ENCODE measurements at places on chromosomes 4 and X.

DNA sequence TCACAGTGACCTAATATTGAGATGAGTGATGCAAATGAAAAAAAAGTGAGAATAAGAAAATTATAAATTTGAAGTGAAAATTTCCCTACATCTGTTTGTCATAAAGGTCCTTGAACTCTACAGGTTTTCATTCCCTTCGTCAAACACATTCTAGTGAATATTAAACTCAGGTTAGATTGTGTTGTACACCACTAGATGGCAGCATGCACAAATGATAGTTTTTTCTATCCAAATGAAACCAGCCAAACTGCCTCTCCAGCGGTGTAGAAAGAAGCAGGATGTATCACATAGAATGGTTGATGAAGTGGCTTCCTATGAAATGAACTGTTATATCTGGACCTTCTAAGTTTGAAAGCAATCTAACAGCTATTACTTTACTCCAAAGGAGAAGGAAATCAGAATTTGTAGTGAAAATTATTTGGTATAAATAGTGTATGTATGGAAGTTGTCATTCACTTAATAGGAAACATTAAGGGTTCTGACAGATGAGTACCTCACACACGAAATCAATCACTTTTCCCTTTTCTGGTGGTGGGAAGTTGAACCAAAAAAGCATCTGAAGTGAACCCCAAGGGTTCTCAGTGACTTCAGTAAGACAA lies 382.7 kb downstream of the UNC5C start:
- DNase-seq: no peak

DNA sequence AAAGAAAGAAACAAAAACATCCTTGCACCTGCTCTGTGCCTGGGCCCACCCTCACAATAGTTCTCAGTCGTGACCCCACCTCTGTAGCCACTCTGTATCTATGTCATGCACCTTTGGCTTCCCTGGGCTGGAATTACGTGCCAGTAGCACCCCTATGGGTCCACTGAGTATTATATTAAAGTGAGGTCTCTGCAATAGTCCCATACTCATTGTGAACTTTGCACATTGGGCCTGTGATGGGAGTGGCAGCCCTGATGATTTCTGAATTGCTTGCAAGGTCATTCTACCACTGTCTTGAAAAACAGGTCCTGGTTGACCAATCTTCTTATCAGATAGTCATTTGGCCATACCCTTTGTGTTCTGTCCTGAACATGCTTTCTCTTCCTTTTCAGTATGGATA lies 1012.1 kb downstream of the RAB28 start:
- no peak for DNase-seq

GRCh38 chrX:135984256-135984655 lies 979 bp upstream of the SLC9A6 start:
- no peak for DNase-seq

DNA sequence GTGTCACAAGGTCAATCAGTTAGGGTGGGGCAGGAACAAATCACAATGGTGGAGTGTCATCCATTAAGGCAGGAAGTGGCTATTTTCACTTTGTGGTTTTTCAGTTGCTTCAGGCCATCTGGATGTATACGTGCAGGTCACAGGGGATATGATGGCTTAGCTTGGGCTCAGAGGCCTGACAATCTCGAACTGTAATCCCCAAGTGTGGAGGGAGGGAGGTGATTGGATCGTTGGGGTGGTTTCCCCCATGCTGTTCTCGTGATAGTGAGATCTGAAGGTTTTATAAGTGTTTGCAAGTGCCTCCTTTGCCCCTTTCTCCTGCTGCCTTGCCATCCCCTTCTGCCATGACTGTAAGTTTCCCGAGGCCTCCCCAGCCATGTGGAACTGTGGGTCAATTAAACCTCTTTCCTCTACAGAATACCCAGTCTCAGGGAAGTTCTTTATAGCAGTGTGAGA lies 36.7 kb upstream of the STS start:
- DNase-seq: no peak

- no peak for DNase-seq
Measured at GRCh38 chrX:148459343-148459742, 41.1 kb upstream of the AFF2 start.

GRCh38 chr4:171561419-171561818 lies 251.8 kb upstream of the GALNTL6 start:
- DNase-seq: no peak

DNA sequence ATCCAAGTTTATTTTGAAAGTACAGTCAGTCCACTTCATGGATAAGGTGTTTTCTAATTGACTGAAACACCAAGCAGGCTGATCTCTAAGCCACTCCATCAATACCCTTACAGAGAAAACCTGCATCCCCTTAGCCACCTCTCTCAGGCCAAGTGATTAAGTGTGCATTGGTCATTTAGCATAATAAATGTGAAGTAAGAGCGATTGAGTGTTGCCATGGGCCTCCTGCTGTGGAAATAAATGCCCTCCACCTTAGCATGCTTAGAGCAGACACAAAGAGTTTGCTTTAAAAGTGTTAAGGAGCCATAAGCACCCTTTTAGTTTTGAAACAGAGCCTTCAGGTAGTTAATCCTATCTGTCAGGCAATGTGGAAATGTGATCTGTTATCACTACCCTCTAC lies 386.5 kb downstream of the GPAT3 start:
- DNase-seq: no peak

DNA sequence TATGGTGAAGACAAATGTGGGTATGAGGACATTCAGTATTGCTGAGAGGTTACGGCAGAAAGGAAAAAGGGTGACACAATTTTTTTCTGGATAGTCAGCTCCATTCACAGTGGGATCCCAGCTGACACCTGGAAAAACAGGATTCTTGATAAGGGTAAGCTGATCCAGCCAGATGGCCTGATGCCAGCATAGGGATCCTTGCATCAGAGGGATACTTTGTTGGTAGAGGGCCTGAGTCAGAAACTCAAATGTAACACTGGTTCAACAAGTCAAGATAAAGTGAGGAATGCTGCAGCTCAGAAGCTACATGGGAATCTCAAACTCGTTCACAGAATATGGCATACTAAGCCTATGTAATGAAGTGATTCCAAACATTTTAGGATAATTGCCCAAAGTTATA lies 726.7 kb downstream of the C4orf33 start:
- DNase-seq: no peak

GRCh38 chrX:66200855-66201795 lies 37.1 kb downstream of the HEPH start:
- no peak for DNase-seq

DNA sequence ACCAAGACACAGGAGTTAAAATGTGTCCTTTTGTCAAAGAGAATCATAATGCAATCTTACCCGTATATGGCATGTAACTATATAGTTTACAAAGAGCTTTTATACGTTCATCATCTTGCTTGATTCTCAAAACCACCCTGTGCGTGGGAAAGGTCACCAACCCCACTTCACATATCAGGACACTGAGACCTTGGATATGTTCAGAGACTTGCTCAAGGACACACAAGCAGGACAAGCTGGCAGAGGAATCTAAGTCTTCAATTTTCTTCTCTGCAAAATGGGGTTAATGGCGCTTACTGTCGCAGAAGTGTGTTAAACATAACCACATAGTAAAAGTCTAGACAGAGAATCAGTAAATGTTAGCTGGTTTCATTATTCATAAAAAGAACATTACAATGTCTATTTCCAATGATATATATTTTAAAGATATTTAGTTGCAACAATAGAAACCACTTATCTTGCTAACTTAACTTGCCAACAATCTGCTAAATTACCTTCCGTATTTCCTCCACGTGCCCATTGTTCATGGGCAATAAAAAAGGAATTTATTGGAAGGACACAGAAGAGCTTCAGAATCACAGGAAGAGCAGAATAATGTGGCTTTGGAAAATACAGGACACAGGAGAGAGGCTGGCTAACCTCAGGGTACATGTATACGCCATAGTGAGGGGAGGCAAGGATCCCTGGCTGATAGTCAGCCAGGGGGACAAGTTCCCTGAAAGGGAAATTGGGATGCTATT lies 64.6 kb upstream of the TAPT1 start:
- DNase-seq: no peak

DNA sequence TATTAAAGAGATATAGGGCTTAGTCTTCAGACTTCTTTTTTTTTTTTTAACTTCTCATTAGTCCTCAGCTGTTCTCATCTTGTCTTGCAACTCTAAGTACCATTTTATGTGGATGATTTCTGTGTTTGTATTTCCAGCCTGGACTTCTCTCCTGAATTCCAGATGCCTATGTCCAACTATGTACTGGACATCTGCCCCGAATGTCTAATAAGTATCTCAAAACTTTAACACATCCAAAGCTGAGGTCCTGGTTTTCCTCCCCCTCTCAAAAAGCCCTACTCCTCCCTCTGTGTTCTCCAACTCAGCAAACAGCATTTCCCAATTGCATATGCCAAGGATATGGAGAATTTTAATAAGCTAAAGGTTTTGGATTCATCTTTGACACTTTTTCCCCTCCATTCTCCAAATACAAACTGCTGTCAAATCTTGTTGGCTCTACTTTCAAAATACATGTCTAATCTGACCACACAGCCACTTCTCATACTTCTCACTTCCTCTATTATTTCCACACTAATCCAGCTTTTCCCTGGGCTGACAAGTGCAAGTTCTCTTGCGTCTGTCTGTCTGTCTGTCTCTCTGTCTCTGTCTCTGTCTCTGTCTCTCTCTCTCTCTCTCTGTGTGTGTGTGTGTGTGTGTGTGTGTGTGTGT lies 79.8 kb downstream of the CLCN5 start:
- no peak for DNase-seq

DNA sequence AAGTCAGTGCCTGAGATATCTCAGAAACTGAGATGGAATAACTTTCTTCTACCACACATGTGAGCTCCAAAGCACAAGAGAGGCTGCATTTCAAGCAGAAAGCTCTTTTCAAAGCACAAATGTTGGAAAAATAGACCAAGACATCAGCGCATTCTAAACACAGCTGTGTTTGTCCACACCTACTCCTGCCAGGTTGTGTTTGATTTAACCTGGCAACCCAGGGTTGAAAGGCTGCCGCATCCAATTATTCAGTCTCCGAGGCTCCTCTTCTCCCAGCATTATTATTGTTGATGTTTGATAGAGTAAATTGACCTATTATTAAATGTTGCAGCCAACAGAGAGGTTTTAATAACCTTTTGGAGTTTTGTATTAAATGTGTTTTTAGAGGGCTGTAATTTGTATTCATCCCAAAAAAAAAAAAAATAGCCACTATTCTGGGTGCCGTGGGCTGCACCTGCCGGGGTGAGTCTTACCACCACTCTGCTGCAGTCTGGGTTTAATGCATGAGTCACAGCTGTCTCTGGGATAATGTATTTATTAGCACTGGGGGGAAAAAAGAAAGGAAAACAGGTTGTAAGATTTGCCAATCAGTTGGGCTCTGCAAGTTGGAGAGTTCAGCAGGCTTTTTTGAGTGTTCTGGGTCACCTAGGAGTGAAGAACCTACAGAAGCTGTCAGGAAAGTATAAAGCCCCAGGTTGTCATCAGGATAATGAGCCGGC lies 105.2 kb upstream of the NOCT start:
- no peak for DNase-seq

DNA sequence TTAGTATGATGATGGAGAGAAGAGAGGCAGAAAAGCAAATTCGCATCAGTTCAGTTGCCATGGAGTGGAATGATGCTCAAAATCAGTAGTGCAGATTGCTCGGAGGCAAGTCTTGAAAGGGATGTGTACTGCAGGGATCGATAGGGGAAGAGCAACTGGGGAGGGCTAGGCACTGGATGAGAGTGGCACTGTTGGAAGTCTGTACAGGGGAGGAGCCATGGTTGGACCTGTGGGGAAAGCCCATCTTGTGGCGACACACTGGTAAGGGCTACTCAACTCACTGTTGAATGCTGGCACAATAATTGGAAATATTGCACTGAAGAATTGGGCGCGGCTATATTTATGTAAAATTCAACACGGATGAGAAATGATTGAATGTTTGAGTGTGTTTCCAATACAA lies 1.2 kb downstream of the RAB9B start:
- DNase-seq: no peak

GRCh38 chr4:165077034-165077578 lies 23.4 kb downstream of the TRIM75 start:
- DNase-seq: no peak

DNA sequence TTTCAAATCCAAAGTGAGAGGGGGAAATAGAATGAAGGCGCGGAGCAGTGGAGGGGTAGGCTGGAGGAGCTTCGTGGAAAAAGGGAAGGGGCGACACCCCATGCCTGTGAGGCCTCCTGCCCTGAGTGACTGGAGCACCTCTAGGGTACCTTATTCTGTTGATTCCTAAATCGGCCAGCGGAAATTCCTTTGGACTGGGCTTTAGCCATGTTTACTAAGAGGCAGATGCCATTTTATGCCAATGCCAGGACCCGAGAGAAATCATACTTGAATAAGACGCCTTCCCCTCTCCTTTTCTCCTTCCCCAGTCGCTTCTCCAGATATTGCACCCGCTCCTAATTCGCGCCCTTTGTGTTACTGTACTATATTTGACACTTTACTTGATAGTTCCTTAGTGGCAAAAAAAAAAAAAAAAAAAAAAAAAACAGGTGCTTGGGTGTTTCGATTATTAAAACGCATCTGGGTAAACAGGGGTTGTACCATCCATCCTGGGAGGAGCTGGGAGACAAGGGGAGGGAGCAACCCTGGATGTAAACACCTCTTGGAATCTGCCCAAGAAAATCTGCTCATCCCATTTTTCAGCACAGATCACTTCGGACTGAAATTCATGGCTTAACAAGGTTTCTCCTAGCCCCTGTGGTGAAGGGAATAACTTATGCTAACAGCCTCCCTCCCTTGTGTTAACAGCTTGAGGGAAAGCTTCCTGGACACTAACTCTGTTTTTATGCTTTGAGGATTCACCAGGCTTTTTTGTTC lies 1.5 kb downstream of the BMP3 start:
- DNase-seq: no peak

GRCh38 chr4:87092389-87093141 lies 127.9 kb downstream of the KLHL8 start:
- no peak for DNase-seq

GRCh38 chr4:5368426-5368825 lies 317.1 kb downstream of the STK32B start:
- no peak for DNase-seq

DNA sequence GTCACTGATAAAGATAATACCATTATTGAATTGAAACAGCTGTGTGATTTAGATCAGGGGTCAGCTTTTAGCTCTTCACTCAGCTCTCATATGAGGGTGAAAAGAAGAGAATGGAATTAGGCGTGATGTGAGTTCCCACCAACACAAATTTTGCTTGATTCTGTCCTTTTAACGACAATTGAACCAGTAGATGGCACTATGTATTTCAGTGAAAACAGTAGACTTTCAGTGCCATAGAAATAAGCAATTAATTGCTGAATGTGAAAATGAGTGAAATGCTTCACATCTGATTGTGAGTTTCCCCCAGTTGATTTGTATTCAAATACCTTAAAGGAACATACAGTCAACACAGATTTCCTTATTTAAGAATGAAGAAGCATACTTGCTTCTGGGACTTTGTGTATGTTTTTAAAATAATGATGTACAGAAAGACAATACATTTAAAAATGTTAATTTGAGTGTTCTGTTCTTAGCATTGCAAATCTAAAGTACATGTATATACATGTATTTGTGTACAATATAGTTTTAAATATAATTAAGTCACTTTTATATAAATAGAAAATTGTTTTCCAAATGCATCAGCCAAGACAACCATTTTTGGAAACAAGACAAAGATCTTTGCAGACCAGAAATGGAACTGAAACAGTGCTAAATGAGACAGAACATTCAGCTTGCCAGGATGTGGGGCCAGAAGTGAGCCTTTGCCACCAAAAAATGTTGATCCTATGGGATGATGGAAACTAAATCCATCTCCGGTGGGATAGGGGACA lies 178.8 kb downstream of the SNCA start:
- DNase-seq: no peak
